ENCODE measurements at places on chromosomes 5 and 9.

DNA sequence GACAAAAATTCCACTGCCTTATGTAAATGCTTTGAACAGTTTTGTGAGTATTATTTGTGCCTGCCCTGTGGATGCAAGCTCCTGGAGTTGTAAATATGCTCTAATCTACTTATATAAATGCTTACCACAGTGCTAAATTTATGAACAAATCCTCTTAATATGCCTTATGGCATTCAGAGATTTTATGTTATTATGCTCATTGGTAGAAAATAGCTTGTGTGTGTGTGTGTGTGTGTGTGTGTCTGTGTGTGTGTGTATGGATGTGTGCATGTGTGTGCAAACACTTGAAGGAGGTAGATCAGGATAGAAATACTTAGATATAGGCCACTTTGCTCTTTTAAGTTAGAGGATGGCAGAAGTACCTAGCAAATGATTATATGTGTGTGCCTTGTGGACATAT is 253.9 kb downstream of the TAF11L14 start:
- no peak for DNase-seq

DNA sequence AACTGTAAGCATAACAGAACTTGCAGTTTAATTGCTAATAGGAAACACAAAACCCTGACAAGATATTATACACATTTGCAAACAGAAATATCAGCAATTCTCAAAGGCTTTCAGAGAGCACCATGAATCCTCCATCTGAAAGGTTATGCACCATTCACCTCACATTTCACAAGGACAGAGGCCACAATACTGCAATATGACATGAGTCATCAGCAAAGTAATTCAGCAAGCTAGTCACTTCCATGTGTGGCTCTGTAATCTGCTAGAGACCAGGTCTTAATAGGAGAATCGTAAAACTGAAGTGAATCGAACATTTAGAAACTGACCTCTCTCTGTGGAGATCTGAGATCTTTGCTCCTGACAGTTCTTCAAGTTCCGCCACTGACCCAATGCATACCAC is 28.3 kb downstream of the IARS1 start:
- DNase-seq: no peak

DNA sequence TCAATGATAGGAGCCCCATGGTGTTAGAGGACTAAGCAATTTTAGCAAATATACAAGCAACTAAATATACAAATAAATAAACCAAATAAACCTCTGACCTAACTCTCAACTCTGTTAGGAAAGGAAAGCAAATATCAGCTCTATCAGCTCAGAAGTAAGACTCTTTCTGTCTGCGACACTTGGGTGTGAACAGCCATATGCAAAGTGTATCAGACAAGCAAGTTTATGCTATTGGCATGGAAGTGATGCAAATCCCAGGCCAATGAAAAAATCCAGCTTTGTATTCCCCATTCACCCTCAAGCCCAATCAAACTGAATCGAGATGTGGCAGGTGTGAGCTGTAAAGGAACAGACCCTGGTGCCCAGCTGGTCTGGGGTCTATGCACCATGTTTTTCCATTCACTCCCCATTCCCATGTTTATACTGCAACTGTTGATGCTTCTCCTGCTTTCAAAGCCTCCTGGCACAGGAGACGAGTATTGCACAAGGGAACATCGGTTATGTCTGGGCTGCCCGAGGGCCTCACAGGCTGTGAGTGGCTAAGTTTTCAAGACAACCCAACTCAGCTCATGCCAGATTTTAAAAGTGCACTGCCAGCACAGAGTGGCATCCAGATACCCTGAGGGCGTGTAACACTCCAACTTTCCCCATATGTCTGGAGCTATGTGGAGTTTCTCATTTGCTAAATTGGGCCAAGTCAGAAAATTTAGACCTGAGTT is 73.1 kb downstream of the FEM1C start:
- DNase-seq: no peak

GRCh38 chr5:157336423-157336744 is 70.5 kb downstream of the CYFIP2 start:
- DNase-seq: no peak

GRCh38 chr5:136799806-136800372 is 434.5 kb upstream of the TRPC7 start:
- DNase-seq: no peak

GRCh38 chr9:132970324-132971062 is 8.0 kb upstream of the GFI1B start:
- DNase-seq: no peak

GRCh38 chr5:8508231-8508630 is 639.3 kb downstream of the MTRR start:
- no peak for DNase-seq

DNA sequence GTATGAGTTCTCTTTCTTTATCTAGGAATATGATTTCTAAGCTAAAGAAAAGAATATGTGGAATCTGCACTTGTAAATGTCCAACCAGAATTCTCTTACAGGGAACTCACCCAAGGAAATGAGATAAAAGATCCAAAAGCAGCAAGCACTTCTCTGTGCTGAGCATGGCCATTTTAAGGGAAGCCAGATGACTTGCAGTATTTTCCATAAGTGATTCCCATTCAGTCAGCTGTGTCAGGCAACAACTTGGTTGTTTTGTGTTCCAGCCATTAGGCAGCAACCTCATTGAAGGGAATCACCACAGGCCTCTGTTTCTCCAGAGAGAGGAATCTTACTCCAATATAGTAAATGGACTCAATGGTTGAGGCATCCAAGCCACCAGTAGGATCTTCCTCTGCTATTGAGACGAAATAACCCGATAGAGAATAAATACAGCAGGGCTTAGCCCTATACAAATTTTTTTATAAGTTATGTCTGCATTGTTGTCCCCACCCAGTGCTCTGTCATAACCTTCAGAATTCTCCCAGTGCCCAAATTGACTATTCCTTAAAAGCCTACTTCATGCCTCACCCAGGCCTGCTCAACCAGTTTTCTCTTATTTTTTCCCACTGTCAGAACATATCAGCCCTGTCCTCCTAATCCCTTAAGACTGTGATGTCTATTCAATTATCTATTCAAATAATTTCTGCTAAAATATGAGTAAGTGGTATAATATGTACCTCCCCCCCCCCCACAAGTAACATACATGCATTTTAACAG is 236.6 kb downstream of the PJA2 start:
- DNase-seq: no peak

DNA sequence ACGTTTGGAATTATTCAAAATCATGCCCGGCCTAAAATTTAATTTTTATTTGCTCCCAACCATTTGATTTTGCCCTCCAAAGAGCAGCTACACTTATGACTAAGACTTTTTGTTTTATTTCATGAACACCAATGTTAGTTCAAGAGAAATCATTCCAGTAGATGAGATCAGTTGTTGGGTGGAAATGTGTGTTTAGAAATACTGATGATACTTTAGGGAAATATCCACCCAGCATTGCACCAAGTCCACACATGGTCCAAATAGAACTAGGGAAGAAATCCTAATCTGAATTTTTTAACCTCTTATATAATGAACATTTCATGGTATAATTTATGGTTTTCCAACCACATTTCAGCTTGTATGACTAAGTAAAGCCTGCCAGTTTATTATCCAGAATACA is 28.3 kb upstream of the GOLPH3 start:
- DNase-seq: no peak

DNA sequence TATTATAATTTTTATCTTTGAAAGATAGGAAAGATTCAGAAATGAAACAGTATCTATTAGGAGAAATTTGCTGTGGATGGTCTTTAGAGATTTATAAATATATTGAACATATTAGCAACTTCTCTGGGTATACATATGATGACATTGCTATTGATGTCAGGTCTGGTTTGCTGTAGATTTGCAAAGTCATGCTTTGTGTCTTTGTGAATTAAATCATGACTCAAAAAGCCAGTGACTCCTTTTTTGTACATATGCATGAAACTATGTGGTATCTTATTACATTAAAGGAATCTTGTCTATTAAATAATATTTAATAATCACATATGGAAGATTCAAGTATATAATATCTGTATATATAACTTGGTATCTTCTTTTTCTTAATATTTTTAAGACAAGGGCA is 141.9 kb downstream of the ST8SIA4 start:
- DNase-seq: no peak

GRCh38 chr9:7976167-7976755 is 176.7 kb upstream of the DMAC1 start:
- DNase-seq: no peak

DNA sequence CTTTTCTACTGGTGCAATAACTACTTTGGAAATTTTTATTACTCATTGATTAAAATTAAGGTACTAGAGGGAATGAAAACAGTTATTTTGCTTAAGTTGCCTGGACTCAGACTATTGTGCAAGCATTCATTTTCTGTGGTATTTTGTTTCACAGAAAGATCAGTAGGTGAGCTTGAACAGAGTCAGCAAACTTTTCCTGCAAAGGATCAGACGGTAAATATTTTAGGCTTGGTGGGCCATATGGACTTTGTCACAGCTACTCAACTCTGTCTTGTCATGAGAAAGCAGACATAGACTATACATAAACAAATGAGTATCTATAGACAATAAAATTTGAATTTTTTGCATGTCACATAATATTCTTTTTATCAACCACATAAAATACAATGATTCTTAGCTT is 1036.4 kb downstream of the NR2F1-AS1 start:
- DNase-seq: no peak

DNA sequence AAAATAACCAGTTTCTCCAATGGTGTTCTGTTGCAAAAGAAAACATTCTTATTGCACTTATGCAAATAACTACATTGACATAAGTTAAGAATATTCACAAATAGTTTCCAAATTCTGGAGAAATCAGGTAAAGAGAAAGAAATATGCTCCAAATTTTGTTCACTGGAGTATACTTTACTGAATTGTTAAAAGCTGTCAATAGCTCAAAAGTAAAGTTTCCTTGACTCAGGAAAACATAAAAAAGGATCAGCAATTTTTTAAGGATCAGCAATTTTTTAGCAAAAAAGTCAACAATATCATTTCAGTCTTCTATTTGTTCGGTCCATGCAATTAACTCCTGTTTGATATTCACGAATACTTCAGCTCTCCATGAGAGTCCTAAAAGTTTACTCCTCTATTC is 51.6 kb downstream of the ANXA2R start:
- DNase-seq: no peak

DNA sequence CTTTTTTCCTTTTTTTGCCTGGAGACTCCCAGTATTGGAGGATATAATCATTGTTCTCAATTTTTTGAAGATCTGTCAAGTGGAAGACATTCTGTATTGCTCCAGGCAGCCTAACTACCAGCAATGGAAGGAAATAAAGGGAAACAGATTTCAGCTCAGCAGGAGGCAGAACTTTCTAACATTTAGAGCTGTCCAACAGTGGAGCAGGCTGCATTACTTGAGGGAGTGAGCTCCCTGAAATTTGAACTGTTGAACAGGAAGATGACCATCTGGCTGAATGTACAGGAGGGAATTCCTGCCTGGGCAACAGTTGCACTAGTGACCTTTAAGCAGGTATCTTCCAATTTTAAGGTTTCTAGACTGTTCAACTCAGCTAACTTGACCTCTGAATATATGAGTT is 1.1 kb upstream of the GAPVD1 start:
- DNase-seq: no peak

GRCh38 chr5:22471154-22471553 is 382.0 kb downstream of the CDH12 start:
- no peak for DNase-seq
